Activated naive CD4-positive, alpha-beta T cell treated with anti-CD3 and anti-CD28 coated beads, Interleukin-2, amount 50 U/mL, for 72 hours (primary cell): ENCODE measurements at places on chromosomes 6 and 20. TPM values are rescaled to one million over a fixed set of nuclear protein-coding genes. Genes with fewer than 3 reads are reported as not detected.

GRCh38 chr20:57306747-57307146 is 22.9 kb upstream of the SPO11 start:
- DNase-seq, result no peak

DNA sequence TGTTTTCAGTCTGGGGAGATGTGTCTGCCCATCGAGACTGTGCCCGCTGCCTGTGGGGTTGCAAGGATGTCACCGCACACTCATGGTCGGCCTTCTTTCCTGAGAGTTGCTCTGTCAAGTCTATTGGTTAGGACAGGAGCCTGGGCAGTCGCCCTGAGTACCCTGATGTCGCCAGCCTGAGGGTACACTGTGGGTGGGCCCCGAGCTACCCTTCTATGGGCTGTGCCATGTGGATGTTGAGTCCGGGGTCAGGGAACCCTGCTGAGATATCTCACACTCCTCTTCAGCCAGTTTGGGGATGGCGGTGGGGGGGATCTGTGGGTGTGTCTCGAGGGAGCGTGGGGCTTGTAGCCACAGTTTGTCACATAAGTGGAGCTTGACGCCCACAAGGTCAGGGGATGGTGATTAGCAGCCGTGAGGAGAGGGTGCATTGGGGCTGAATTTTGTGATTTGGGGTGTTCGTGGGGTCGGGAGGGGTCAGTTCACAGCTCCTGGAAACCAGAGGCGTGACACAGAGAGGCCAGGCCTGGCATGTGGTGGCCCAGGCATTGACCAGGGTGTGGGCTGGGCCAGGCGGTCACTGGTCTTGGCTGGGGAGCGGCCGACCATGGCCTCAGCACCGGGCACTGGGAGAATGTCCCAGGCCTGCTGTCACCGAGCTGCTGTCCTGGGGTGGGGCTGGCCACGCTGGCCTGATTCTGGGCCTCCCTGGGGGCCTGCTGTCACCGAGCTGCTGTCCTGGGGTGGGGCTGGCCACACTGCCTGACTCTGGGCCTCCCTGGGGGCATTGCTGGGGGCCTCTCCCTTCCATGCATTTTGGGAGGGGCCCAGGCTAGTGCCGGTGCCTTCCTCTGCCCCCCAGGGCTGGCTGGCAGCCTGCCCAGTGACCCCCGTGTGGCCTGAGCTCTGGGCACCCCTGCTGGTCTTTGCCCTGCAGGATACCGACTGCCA is 1.6 kb upstream of the NPBWR2 start:
- DNase-seq, result peak; percentile 37

- DNase-seq, result no peak
These were observed 215.5 kb downstream of the LRFN2 start for GRCh38 chr6:40371621-40372020.

GRCh38 chr20:32573167-32573851 is 11.8 kb downstream of the NOL4L start:
- DNase-seq, result no peak

DNA sequence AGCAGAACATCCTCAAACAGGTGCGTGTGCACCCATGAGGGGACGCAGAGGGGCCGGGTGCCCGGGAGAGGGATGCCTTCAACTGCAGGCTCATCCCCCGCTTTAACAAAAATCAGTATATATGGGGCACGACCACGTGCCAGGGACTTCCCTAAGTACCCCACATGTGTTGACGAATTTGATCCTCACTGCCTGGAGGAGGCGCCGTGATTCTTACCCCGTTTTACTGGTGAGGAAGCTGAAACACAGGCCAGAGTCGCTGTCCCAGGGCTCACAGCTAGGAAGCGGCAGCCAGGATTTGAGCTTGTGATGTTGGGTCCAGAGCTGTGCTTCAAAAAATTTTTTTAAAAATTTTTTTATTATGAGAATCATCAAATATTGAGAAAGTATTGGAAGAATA is 44.8 kb downstream of the ITPR3 start:
- no peak for DNase-seq

GRCh38 chr6:32700391-32701040 is 34.1 kb upstream of the HLA-DQB1 start:
- peak; percentile 19 for DNase-seq

GRCh38 chr20:19512886-19513677 is 245.0 kb upstream of the RIN2 start:
- DNase-seq, result no peak

The ULBP2 gene
- 0.66 TPM for total RNA-seq

The KCNK16 gene
- not detected for total RNA-seq
